ENCODE measurements at places on chromosomes 2 and 18. TPM values are rescaled to one million over a fixed set of nuclear protein-coding genes. Genes with fewer than 3 reads are reported as not detected.

- H3K4me3 ChIP-seq = peak overlapping the region; percentile 91
- peak overlapping the region; percentile 74 for H3K27ac ChIP-seq
- peak; percentile 88 for DNase-seq
- no peaks in the 10 kb centered on the region for H3K36me3 ChIP-seq
Observed at GRCh38 chr2:130391058-130391871, 35.4 kb downstream of the PTPN18 start.

GRCh38 chr2:233426619-233427342 is 72.5 kb downstream of the DGKD start:
- no peak for DNase-seq
- H3K4me3 ChIP-seq = no peak overlapping the region
- H3K4me1 ChIP-seq = peaks cover 14% of the 10 kb centered on the region

- H3K36me3 ChIP-seq = no peaks in the 10 kb centered on the region
- H3K4me1 ChIP-seq = no peaks in the 10 kb centered on the region
- no peak overlapping the region for H3K4me3 ChIP-seq
- no peak overlapping the region for H3K27ac ChIP-seq
Observed at GRCh38 chr2:133344849-133345248, 223.4 kb downstream of the NCKAP5 start.

DNA sequence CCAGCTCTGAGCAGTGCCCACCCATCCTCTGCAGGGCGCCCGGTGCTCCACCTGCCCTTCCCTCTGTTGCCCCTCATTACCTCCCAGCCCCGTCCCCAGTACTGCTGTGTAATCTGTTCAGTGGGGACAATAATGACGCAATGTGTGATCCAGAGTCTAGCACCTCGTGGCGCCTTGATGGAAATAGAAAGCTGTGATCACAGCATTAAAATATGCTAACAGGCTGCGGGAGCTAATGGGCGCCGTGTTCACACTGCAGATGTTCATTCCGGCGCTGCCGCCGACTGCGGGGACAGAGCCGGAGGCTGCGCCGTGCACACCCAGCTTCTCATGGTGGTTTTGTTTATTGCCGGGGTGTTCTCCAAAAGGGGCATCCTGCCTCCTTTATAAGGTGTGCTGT is 235.2 kb downstream of the LDLRAD4 start:
- no peak for DNase-seq
- H3K36me3 ChIP-seq = no peaks in the 10 kb centered on the region
- no peak overlapping the region for H3K27ac ChIP-seq
- no peak overlapping the region for H3K4me3 ChIP-seq
- no peaks in the 10 kb centered on the region for H3K4me1 ChIP-seq
- H3K27me3 ChIP-seq = no peaks in the 10 kb centered on the region

GRCh38 chr2:154995361-154995760 is 296.9 kb downstream of the KCNJ3 start:
- H3K36me3 ChIP-seq = no peaks in the 10 kb centered on the region
- DNase-seq = no peak
- no peak overlapping the region for H3K4me3 ChIP-seq
- no peak overlapping the region for H3K27ac ChIP-seq

GRCh38 chr2:24210106-24210455 is 35.2 kb downstream of the FAM228A start:
- DNase-seq = no peak
- H3K27me3 ChIP-seq = no peaks in the 10 kb centered on the region
- no peaks in the 10 kb centered on the region for H3K4me1 ChIP-seq
- no peaks in the 10 kb centered on the region for H3K36me3 ChIP-seq
- no peak overlapping the region for H3K27ac ChIP-seq

DNA sequence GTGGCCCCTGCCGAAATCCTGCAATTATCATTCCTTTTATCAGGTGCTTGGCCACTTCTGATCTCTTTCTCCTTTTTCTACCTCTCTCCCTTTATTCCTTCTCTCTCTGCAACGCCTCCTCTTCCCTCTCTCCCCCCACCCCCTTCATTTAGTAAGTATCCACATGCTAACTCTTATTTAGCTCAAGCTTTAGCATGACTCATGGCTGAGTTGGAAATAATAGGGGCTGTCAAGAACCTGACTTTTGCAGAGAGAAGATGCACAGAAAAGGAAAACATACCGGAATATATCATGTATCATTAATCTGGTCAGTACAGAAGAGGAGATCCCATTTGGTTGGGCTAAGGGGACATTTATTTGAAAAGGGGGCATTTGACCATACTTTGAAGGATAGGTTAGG is 33.1 kb downstream of the FAM171B start:
- H3K27me3 ChIP-seq = no peaks in the 10 kb centered on the region
- no peaks in the 10 kb centered on the region for H3K4me1 ChIP-seq
- no peak for DNase-seq
- H3K36me3 ChIP-seq = no peaks in the 10 kb centered on the region
- H3K4me3 ChIP-seq = no peak overlapping the region

DNA sequence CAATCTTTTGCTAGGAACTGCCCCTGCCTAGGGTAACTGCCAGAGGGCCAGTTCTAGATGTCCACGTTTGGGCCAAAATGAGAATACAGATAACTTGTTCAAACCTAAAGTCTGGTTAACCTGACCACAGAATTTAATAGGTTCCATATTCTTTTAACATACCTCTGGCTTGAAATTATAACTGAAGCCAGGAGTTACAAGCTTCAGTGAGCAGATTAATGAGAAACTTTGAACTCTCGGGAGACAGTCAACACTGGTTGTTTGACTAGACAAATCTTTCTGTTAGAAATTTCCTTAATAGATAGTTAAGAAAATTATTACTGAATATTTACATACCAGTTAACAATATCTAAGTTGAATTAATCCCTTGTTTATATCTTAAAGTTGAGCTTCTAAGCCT is 110.0 kb upstream of the KLF7 start:
- H3K36me3 ChIP-seq = no peaks in the 10 kb centered on the region
- H3K27ac ChIP-seq = no peak overlapping the region

- no peak overlapping the region for H3K27ac ChIP-seq
- H3K36me3 ChIP-seq = no peaks in the 10 kb centered on the region
- DNase-seq = no peak
- H3K4me1 ChIP-seq = no peaks in the 10 kb centered on the region
Observed at GRCh38 chr2:51629406-51629805, 597.5 kb upstream of the NRXN1 start.

DNA sequence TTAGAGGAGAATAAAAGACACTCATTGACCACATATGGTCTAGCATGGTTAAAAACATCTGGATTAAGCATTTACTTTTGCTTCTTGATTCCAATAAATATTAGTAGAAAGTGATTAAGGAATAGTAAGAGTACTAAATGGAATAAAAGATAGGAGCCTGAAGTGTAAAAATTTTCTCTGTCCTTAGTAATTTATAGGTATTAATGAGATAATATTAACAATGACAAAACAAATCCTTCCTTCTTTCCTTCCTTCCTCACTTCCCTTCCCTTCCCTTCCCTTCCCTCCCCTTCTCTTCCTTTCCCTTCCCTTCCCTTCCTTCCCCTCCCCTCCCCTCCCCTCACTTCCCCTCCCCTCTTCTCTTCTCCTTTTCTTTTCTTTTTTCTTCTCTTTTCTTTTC is 797.5 kb upstream of the NRXN1 start:
- no peaks in the 10 kb centered on the region for H3K4me1 ChIP-seq
- H3K4me3 ChIP-seq = no peak overlapping the region
- no peak for DNase-seq
- H3K36me3 ChIP-seq = no peaks in the 10 kb centered on the region

- H3K4me1 ChIP-seq = no peaks in the 10 kb centered on the region
- no peak overlapping the region for H3K27ac ChIP-seq
- no peaks in the 10 kb centered on the region for H3K36me3 ChIP-seq
- H3K4me3 ChIP-seq = no peak overlapping the region
- no peak for DNase-seq
- no peaks in the 10 kb centered on the region for H3K27me3 ChIP-seq
Observed at GRCh38 chr2:1698188-1698945, 45.9 kb downstream of the PXDN start.

DNA sequence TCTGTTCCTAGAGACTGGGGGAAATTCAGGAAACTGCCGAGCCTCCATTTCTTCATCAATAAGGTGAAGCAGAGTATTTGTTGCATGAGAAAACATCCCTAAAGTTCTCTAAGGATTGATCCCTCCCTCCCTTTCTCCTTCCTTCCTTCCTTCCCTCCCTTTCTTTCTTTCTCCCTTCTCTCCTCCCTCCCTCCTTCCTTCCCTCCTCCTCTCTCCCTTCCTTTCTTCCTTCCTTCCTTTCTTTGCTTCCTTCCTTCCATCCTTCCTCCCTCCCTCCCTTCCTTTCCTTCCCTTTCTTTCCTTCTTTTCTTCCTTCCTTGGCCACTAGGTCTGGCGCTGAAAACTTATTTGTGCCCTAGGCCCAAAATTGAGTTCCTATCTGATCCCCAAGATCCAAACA is 47.2 kb upstream of the PMAIP1 start:
- H3K36me3 ChIP-seq = no peaks in the 10 kb centered on the region
- H3K27me3 ChIP-seq = no peaks in the 10 kb centered on the region

- no peaks in the 10 kb centered on the region for H3K36me3 ChIP-seq
- H3K27me3 ChIP-seq = no peaks in the 10 kb centered on the region
- no peaks in the 10 kb centered on the region for H3K4me1 ChIP-seq
- no peak overlapping the region for H3K27ac ChIP-seq
- H3K4me3 ChIP-seq = no peak overlapping the region
Observed at GRCh38 chr2:98058191-98058975, 28.6 kb upstream of the VWA3B start.

DNA sequence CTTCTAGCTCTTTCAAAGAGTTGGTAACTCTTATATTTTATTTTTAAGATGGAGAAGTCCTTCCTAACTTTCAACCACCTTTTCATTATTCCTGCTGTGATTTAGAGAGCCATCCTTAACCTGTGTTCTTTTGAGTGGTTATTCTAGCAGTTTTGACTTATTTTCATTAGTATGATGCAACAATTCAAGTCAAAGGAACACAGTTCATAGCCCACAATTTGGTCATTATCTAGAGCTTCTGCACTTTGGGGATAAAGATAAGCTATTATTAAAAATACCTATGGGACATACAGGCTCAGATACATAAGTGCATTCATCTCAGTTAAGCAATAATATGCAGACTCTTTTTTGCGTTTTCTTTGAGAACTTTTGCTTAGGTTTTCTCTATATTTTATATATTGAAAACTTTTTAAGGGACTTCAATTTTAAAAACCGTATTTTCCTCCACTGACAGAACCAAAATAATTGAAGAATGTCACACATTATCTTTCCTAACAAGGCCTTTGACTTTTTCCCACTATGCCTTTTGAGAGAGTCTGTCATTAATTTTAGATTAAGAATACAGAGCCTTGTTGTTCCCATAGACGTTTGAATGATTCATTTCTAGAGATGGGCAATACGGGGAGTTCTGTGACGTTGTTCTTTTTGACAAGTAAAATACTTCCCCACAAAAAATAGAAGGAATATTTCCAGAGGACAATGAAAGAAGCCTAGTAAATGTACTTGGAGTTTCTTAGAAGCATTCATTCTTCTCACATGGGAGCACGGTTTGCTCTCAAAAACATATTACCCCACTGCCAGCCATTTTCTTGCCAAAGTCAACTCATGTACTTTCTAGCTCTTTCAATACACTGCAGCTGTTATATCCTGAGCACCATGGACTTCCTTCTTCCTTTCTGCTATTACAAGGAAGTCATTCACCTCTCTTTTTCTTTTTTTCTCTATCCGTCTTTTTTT is 42.9 kb upstream of the RASGRP3 start:
- no peaks in the 10 kb centered on the region for H3K27me3 ChIP-seq
- no peaks in the 10 kb centered on the region for H3K36me3 ChIP-seq
- no peaks in the 10 kb centered on the region for H3K4me1 ChIP-seq
- no peak overlapping the region for H3K4me3 ChIP-seq

DNA sequence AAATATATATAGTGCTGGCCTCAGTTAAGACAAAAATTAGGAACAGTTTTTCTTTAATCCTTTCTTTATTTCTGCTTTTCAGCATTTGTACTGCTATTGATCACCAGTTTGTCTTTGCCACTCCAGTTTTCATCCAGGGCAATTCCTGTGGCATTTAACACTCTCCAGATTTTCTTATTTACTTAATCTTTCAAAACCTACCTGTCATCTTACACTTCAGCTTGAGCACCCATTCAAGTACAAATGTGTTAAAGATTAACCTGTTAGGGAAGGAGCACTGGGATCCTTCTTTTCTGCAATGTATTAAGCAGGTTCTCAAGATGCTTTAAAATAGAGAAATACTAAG is 101.8 kb upstream of the SCN1A start:
- no peaks in the 10 kb centered on the region for H3K27me3 ChIP-seq
- DNase-seq = no peak
- no peaks in the 10 kb centered on the region for H3K4me1 ChIP-seq
- no peak overlapping the region for H3K27ac ChIP-seq
- H3K4me3 ChIP-seq = no peak overlapping the region

DNA sequence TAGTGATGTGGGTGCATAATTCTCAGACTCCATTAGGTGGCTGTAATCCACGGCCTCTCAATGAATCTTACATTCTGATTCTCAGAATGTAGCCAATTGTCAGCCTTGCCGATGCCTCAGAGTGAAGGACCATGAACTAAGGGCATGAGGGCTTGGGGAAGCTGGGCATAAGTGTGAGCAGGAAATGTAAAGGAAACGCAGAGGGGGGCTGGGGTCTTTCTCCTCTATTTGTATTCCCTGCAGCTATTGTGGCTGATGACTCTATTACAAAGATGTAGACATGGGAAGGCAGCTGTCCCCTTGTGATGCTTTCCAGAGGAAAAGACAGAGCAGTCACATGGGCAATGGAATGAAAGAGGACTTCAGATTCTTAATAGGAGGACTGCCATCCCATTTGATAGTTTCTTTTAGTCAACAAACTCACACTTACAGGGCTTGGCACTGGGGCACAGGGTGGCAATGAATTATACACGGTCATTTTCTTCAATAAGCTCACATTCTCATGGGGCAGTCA is 353.2 kb upstream of the PKDCC start:
- no peak overlapping the region for H3K27ac ChIP-seq
- H3K4me3 ChIP-seq = no peak overlapping the region
- H3K4me1 ChIP-seq = no peaks in the 10 kb centered on the region
- H3K27me3 ChIP-seq = peaks cover 2% of the 10 kb centered on the region
- no peak for DNase-seq

DNA sequence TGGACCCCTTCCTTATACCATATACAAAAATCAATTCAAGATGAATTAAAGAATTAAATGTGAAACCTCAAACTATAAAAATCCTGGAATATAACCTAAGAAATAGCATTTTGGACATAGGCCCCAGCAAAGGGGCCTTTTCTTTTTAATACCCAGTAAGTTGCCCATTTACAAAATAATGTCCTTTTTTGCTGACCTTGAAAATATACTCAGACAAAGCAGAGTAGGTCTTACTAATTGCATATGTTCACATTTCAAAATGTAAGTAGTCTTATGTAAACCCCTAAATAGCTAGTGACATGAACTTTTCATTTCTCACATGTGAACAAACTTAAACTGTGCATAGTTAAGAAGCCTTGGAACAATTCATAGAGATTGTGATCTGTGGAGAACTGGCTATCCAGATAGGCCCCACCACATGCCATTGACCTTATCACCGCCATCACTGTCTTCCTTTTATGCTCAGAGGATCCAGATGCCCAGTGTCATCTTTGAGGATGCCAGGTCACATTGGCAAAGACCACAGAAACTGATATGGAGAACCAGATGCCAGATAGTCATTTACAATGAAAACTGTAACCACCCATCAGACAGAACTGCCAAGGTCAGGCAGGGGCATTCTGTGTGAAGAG is 282.4 kb upstream of the RAB12 start:
- H3K27ac ChIP-seq = no peak overlapping the region
- H3K4me1 ChIP-seq = peaks cover 9% of the 10 kb centered on the region
- H3K27me3 ChIP-seq = no peaks in the 10 kb centered on the region
- DNase-seq = no peak

The KCNE4 gene
- not detected for total RNA-seq

The LOXHD1 gene
- not detected for total RNA-seq

The STAM2 gene
- 20.3 TPM for total RNA-seq

The SH2D6 gene
- total RNA-seq = 0.88 TPM

The ZNF396 gene
- total RNA-seq = 0.35 TPM

The ASIC4 gene
- total RNA-seq = 0.19 TPM

The MOCOS gene
- total RNA-seq = 5.5 TPM

The HOXD9 gene
- not detected for total RNA-seq

The TMEM169 gene
- 1.1 TPM for total RNA-seq

The DPYSL5 gene
- total RNA-seq = 0.74 TPM

The GRB14 gene
- total RNA-seq = 10.1 TPM

The CFAP65 gene
- 0.34 TPM for total RNA-seq
